Right renal cortex interstitium (tissue), 3 donors: ENCODE measurements at places on chromosomes 1 and 21.

DNA sequence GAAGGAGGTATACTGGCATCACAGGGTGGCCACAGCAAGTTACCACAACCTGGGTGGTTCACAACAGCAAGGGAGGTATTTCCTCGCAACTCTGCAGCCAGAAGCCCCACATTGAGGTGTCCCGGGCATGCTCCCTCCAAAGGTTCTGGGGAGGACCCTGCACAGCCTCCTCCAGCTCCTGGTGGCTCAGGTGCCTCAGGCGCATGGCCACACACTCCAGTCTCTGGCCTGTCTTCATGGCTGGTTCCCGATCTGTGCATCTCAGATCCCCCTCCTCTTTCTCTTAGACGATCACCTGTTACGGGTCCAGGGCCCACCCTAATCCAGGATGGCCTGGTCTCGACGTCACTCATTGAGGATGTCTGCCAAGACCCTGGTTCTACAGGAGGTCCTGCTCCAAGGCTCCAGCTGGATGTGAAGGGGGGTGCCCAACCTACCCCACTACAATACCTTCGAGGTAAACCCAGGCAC is 6.7 kb upstream of the ARF1 start:
- DNase-seq, result no peak

GRCh38 chr1:45304311-45305081 is 22.2 kb upstream of the HPDL start:
- no peak for DNase-seq

DNA sequence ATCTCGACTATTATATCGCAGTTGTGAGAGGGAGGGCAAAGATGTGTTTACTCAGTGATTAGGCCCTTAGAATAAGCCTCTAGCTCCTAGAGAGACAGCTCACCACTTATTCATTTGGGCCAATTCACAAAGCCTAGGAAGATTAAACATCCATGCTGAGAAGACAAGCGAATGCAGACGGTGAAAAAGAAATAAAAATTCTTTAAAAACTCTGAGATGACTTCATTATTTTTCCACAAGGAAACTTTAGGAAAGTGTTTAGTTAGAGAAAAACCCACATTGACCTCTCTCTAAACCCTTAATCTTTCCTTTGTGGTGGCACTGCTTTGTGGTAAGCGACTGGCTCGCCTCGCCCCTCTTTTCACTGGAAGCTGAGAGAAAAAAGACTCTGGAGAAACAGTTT is 146.8 kb upstream of the DMRTA2 start:
- no peak for DNase-seq

- no peak for DNase-seq
These were observed 240.9 kb downstream of the GRIK3 start for GRCh38 chr1:36793452-36793851.

DNA sequence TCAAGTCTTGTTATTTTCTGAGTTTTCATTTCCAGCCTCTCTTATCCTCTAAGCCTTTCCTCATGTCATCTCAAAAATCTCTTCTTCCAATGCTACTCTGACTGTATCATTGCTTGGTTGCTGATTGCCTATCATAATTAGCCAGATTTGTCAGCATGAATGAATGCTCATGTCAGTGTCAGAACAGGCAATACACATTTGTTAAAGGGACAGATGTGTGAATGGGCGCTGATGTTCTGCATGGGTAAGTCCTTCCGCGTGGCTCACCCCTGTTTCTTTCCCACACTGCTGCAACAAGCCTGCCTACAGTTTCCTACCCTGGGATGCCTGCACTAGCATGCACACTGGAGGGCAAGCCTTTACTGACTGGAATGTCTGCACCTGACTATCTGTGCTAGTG is 100.6 kb downstream of the RHOU start:
- DNase-seq, result no peak

DNA sequence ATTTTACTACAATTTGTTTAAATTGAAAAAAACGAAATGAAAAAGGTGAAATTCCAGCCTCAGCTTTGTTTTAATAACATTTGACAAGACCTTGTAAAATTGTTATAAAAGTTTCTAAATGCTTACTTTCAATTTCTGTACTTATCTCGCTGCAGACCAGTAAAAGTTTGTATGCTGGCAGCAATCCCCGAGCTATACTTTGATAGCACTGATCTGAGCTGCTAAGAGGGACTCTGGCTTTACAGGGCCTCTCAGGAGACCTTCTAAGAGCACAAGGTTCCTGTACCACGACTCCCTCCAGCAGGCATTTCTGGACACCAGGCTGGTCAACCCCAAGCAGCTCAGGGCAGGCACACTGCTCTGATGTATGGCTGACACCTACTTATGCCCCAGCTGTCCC is 13.1 kb downstream of the STMN1 start:
- no peak for DNase-seq

- no peak for DNase-seq
These were observed 9.2 kb upstream of the IFI44 start for GRCh38 chr1:78640462-78640861.

DNA sequence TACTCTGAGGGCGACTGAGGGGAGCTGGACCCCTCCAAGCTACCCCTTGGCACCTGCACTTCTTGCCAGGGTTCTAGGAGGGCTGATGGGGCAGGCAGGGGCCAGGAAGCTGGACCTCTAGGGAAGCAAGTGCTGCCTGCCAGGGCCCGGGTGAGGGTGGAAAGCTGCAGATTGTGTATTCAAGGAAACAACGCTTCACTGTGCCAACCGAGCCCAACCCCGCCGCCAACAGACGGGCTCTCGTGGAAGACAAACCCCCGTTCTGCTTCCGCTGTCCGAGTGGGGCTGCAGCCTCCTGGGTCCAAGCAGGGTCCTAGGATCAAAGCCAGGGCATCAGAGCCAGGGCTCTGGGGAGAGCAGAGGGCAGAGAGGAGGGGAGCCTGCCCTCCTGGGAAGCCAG is 3.2 kb downstream of the EFHD2 start:
- DNase-seq, result no peak

GRCh38 chr1:30694280-30695175 is 28.9 kb downstream of the MATN1 start:
- no peak for DNase-seq

- no peak for DNase-seq
These were observed 93.3 kb upstream of the COG2 start for GRCh38 chr1:230548997-230549396.

DNA sequence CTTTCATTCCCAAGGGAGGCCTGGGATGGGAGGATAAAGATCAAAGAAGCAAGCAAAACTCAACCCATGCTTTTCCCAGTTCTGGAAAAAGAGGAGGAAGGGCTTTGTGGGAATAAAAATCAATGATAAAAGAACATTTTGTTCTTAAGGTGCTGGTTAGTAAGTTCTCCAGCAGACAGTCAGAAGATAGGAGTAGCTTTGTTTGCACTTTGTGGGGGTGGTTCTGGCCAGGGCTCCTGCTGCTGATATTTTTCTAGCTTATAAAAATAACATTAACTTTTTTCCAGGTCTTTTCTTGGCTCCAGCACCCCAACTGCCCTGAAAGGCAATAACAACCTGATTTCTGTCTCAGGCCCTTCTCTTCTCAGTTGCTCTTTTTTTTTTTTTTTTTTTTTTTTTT is 220.0 kb downstream of the FGGY start:
- no peak for DNase-seq

DNA sequence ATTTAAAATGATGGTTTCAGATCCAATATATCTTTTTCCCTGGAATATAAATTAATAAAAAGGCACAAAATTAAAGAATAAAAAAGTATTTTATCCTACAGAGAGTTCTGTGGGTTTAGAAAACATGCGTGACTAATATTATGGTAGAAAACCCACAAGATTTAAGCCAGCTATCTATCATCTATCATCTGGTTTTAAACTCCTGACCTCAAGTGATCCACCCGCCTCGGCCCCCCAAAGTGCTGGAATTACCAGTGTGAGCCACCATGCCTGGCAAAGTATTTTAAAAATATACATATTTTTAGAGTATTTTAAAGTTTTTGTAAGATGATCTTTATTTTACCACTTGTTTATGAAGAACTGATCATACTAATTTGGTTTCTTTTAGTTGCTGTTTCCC is 79.5 kb downstream of the NRIP1 start:
- DNase-seq, result no peak

DNA sequence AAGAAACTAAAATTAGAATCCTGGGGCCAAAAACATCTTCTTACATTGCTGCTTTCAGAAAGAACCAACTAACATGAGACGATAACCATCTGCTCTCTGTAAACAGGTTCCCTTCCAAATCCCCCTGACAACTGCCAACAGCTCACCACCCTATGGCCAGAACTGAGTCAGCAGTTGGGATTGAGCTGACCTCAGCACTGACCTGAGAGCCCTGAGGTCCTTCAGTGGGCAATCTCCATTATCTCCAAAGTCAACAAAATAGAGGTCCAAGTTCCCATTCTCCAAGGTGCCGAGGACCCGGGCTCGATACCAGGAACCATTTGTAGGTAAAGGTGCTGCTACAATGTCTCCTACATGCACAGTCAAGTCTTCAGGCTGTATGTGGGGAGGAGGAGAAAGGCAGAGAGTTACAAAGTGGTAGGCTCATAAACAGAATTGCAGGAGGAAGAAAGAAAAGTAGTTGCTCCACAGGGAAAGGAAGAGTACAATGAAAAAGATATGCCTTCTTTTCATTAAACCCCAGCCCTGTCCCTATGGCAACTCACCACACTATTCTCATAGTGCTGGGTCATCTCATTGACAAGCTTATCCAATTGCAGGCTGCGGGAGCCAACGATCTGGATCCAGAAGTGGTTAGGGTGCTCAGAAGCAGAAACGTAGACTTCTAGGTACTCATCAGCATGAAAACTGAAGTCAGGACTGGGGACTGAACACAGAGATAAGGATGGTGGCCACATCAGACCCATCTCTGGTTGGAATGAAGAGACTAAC is 12.8 kb upstream of the MRPL9 start:
- DNase-seq, result no peak

GRCh38 chr21:42092771-42093170 is 21.7 kb downstream of the UMODL1 start:
- no peak for DNase-seq

DNA sequence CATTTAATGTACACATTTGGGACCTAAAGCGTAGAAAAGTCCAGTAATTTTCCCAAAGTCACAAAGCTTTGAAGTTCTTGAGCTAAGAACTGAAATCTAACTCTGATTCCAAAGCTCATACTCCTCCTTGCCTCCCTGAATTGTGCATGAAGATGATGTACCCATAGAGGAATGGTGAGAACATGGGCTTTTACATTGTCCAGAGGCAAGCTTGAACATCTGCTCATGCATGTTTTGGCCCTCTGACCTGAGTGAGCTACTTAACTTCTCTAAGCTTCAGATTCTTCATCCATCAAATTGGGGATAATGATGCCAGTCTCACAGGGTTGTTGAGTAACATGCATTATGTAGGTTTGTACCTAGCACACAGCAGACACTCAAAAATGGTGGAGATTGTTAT is 258.4 kb upstream of the HOOK1 start:
- no peak for DNase-seq

- no peak for DNase-seq
These were observed 53.2 kb upstream of the MRPS6 start for GRCh38 chr21:34020005-34020847.

- no peak for DNase-seq
These were observed 241.6 kb downstream of the SMYD3 start for GRCh38 chr1:246265481-246265880.

DNA sequence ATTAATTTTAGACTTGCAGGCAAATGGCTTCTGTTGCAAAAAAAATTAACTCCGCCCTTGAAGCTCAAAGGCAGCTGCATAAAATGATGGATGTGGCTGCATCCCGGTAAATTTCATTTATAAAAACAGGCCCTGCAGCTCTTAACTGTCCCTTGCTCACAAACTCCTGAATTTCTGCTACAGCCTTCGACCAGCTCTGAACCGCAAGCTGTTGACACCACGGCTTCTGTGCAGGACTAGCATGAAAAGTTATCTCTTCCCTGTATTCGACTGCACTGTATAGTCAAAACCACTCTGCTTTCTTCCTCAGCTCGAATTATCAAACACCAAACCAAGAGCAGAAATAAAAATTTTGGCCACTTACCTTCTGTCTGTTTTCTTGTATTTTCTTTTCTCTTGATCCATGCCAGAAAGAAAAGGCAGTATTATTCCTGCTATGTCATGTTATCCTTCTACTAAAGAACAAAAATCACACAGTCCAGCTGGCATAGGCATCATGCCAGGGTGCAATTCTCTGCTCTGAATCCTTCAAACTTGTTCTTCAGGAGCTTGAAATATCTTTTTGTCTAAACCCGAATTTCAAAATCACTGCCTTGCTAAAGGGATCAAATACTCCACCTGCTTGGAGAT is 195.5 kb upstream of the NCAM2 start:
- DNase-seq, result no peak

DNA sequence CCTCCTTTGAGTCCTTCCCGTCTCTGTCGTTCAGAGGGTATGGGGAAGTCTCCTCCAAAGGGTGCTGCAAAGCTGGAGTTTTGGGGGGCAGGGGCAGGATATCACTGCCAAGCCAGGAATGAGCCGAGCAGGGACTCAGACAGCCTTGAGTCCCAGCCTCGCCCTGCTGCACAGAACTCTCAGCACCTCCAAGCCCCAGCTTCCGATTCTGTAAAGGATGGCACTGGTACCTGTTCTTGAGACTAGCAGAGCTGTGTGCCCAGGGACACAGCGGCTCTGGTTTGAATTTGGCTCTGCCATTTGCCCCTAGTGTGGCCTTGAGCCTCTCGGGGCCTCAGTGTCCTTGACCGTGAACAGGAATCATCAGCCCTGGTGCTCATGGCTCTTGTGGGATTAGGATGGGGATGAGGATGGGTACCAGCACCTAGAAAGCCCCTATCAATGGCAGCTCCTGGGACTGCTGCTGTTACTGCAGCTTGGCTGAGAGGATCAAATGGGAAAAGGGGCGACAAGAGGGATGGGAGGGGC is 1.5 kb upstream of the FBLIM1 start:
- no peak for DNase-seq

DNA sequence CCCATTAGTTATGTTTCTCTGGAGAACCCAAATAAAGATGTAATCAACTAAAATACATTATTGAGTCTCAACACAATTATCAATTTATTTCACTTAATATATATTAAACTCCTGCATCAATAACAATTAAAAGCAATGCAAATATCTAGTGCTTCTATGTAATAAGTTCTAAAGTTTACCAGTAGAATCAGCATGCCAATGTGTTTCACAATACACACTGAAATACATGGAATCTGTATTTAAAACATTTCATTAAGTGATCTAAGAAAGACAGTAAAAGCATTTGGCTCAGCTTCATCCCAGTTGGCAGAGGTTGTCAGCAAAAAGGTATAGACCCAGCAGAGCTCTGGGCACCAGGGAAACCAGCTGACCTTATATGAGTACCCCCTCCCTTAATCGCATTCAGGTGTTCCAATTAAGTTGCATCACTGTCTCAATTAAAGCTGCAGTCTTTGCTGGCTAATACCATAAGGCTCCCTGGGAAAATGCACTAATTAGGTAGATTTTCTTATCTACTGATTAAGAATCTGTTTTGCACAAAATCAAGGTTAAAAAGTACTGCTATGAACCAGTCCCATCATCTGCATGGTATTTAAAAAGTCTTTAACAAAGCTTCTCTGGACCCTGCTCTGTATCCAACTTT is 63.1 kb downstream of the NIBAN1 start:
- no peak for DNase-seq
